Retinal pigment epithelial cell (primary cell): ENCODE measurements at places on chromosomes 1 and 21.

DNA sequence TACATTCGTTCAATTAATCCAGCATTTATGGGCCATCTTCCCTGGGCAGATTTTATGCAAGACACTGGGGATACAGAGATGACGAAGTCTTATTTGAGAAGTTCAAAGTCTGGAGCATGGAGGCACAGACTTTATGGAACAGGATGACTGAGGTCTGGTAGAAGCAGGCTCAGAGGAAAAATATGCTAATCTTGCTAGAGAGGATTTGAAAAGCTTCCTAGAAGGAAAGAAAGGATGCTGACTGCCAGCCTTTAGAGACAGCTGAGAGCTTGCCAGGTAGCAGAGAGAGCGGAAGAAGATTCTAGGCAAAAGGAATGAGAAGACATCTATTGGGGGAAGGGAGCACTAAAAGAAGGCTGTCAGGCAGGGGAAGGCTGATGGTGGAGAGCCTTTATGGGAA lies 75.5 kb upstream of the ATP5PO start:
- no peak for DNase-seq

- DNase-seq, result no peak
Observed at GRCh38 chr1:94806441-94806871, 13.7 kb upstream of the SLC44A3 start.

GRCh38 chr1:72439036-72439435 lies 156.7 kb upstream of the NEGR1 start:
- DNase-seq, result no peak

DNA sequence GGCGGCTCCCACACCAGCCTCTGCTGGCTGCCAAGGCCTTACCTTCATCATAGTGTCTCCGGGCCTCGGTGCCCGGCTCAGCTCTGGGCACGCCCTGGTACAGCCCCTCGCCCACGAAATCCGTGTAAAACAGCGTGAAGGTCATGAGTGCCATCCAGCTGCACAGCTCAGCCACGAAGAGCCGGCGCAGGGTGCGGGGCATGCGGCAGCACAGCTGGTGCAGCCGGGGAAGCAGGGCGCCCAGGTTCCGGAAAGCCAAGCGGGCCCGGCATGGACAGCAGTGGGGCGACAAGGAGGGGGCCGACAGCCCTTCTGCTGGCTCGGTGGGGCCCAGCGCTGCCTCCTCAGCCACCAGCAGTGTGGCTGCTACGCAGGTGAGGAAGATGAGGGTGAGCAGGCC lies 17.5 kb downstream of the SLC45A3 start:
- DNase-seq, result no peak

DNA sequence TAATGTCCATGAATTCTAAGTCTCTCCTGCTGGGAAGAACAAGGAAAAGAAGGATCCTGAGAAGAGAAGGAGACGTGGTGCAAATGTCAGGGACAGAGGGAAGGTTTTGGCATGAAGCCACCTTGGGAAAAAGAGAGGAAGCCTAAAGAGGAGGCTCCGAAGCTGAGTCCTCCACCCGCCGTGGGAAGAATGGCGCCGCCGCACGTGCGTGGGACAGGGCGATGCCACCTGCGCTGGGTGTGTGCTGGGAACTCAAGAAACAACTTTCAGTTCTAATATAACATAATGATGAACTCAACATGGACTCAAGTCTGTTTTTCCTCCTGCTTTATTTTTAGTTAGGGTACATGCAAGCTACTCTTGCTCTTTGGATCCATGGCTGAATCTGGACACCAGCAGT lies 362.3 kb upstream of the RUNX1 start:
- DNase-seq, result no peak

- no peak for DNase-seq
Observed at GRCh38 chr1:43449708-43450069, 4.0 kb downstream of the HYI start.

- no peak for DNase-seq
Observed at GRCh38 chr21:30153697-30154340, 12.8 kb downstream of the CLDN17 start.
